ENCODE measurements at places on chromosomes 5 and 9.

DNA sequence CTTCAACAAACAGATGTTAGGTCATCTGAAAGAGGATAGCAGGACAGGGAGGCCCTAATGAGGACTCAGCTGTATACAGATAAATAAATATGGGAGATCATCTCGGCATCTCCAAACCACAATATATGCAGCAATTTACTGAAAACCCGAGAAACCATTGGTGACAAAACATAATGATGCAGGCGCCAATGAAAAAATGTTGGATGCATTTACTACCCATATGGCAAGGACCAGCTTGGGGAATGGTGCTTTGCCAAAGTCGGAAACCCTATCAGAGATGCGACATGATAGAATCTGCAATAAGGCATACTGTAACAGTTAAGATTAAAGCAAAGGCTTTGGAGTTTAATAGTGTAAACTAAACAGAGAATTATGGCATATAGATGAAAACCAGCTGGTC lies 92.0 kb downstream of the SNCAIP start:
- DNase-seq = no peak

- DNase-seq = no peak
Observed at GRCh38 chr9:133256686-133257091, 18.3 kb downstream of the ABO start.

DNA sequence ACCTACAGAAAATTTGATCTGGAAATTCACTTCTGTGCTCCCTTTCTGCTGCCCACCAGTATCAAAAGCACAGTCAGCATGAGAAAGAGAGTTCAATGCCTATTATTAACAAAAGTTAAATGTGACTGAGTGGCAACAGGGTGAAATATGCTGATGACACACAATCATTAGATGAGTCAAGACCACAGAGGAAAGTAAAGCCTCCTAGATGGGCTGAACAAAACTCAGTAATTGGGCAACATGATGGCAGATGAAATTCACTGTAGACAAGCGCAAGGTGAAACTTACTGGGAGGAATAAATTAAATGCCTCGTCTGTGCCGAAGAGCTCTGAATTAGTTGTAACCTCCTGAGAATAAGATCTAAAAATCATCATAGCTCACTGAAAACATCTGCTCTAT lies 752.8 kb downstream of the IRX1 start:
- no peak for DNase-seq

GRCh38 chr5:177444106-177445051 lies 2.2 kb upstream of the PRR7 start:
- no peak for DNase-seq

GRCh38 chr9:97966493-97966892 lies 16.6 kb upstream of the ANP32B start:
- DNase-seq = no peak

DNA sequence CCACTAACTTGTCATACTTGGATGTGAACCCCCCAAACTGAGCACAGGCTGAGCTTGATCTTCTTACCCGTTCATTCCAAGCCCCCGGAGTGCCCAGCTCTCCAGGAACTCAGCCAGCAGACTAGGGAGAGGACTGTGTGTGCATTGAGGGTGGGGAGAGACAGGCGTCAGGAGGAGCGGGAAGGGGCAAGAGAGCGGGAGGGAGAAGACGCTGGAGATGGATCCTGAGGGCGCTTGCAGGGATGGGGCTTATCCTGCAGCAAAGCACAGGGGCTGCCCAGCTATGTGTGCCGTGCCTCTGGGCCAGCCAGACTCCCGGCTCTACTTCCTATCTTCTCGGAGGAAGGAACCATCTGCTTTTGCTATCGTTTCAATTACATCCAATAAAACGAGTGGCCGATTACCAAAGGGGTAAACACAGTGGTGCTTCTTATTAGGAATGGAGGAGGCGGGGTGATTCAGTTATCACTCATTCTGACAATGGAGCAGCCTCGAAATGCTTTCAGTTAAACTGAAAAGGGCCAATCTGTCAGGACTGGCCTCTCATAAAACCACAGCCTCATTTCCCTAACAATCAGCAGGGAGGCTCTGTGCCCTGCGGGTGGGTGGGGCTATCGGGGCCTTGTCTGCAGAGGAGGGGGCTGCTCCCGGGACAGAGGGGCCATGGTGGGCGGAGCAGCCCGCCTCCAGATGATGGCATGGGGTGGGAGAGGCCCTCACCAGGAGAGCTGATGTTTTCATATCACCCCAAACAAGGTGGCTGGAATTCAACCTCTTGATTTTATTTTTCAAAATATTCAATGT lies 168.2 kb downstream of the DAB2IP start:
- no peak for DNase-seq

DNA sequence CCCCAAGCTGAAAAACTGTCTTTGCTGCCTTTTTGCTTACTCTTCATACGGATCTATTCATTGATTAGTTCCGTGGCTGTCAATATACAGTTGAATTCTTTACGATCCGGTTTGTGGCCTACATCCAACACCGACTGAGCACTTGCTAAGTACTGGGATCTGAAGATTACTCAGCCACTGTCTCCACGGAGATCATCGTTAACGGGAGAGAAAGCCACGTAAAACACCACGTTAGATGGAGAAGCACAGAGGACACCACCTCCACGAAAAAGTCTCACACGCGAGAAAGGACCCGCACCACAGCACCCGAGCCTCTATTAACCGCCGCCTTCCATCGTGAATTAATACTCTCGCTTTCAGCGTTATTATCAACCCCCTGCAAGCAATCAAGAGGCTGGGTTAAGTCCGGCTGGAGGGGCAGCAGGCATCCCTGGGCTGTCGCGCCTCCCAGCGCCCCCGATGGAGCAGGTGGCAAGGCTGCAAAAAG lies 650 bp downstream of the ELP1 start:
- peak; percentile 24 for DNase-seq
